ENCODE measurements at places on chromosomes 12 and 14. TPM values are rescaled to one million over a fixed set of nuclear protein-coding genes. Genes with fewer than 3 reads are reported as not detected.

Gene PPP4R4
- total RNA-seq: 0.13 TPM

GRCh38 chr12:91991399-91992187 lies 154.1 kb downstream of the BTG1 start:
- DNase-seq: no peak

DNA sequence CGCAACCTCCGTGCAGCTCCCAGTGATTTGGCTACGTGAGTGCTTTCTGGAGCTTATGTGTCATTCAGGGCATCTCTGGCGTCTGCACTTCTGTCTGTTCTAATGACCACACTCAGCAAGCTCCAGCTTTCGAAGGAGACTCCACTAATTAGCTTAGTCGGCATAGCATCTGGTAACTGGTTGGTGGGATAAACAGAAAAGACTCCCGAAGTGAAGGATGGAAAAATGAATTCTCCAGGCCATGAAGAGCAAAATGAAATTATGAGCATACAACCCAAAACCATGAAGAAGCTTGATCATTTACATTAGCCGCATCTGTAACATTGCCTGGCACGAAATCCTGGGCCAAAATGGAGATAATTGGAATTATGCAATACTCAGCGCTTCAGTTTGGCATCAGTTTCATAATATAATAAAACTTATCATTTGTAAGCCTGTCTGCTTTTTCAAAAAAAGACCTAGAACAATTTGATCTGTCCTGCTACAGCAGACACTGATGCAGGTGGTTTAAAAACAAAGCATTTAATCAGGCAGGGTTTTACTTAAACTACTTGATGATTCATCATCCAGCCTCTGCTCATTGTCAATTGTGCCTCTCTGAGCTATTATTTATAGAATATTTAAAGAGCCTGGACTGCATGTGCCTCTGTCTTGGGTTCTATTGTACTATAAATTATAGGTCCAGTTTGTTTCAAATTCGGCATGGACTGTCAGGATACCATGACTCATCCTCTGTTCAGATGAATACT lies 87.4 kb downstream of the SYT1 start:
- no peak for DNase-seq

- DNase-seq: no peak
These were observed 1143.6 kb downstream of the FLRT2 start for GRCh38 chr14:86673523-86673969.

DNA sequence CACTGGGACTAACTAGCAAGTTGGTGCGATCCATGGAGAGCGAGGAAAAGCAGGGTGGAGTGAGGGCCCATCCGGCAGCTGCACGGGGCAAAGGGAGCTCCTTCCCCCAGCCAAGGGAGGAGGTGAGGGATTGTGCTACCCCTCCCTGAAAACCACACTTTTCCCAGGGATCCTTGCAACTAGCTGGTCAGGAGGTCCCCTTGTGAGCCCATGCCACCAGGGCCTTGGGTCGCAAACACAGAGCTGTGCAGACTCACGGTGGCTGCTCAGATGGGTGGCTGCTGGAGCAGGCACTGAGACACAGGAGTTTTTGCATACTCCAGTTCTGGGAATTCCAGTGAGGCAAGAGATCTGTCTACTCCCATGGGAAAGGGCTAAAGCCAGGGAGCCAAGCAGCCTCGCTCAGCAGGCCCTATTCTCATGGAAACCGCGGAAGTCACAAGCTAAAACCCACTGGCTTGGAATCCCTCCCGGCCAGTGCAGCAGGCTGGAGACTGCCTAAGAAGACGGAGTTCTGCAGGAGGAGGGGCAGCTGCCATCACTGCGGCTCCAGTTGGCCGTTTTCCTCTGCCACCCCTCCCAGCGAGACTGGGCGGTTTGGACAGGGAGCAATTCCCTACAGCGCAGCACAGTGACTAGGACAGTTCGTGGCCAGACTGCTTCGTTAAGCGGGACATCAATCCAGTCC lies 10.9 kb upstream of the ZNF705A start:
- DNase-seq: no peak

DNA sequence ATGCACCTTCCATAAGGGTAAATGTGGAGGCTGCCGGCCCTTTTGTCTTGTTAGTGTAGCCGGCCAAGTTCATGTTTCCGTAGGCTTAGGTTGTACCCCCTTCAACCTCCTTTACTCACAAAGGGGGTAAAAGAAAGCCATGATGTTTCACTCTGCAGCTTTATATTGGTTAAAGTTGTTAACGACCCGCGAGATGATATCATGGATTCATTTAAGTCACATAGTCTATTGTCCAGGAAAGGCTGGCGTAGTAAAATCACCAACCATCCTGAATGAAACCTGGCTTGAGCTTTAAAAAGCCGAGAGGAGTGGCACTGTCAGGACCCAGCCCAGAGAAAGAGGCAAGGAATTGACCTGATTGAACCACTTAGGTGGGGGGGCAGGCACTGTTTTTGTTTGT lies 1.3 kb downstream of the UNG start:
- no peak for DNase-seq

DNA sequence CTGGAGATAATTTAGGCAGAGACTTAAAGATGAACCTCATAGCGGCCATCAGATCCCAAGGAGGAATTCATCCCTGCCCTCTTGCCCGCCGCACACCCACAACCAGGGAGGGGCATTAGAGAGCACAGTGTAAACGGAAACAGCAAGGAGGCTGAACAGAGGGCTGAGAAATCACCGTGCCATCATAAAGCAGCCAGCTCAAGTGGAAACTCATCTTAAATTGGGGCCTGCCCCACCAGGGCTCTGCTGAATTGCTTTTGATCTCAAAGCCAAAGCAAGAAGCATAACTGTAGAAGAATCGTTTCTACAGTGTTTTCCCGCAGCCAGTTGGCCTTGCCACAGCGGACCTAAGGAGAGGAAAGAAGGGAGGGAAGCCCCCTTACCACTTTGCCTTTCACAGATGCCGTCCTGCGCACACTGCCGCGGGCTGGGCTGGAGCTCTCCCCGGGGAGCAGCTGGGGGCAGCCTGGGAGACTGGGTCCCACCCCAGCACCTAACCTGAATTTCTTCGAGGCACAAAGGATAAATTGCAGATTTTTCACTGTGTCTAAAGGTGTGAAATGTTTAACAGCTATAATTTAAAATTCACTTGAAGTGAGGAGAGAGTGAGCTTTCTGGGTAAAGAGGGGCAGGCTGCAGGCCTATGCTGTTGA lies 51.8 kb upstream of the MMP17 start:
- DNase-seq: no peak

- no peak for DNase-seq
These were observed 24.2 kb downstream of the SYNJ2BP start for GRCh38 chr14:70392676-70393075.

Measured in mesenteric fat pad (tissue), 1 donor.